ENCODE measurements at places on chromosomes 1 and 21. TPM values are rescaled to one million over a fixed set of nuclear protein-coding genes. Genes with fewer than 3 reads are reported as not detected.
A peak's percentile ranks its signal among the peaks of the same experiment; 100 is the strongest.

Gene GSTM3
- 4.3 TPM for total RNA-seq

Gene OR2L13
- not detected for total RNA-seq

Gene CD1B
- not detected for total RNA-seq

Gene NRIP1
- 9.3 TPM for total RNA-seq

Gene PCSK9
- total RNA-seq, result 33.8 TPM

Gene FCRLA
- total RNA-seq, result not detected

Gene OVAAL
- not detected for total RNA-seq

Gene SMYD2
- total RNA-seq, result 5.2 TPM

GRCh38 chr1:155015527-155016230 is 13.1 kb downstream of the ZBTB7B start:
- no peak for DNase-seq
- H3K36me3 ChIP-seq, result peaks cover 29% of the 10 kb centered on the region
- H3K4me3 ChIP-seq, result no peak overlapping the region
- peaks cover 28% of the 10 kb centered on the region for H3K4me1 ChIP-seq
- no peaks in the 10 kb centered on the region for H3K27me3 ChIP-seq

DNA sequence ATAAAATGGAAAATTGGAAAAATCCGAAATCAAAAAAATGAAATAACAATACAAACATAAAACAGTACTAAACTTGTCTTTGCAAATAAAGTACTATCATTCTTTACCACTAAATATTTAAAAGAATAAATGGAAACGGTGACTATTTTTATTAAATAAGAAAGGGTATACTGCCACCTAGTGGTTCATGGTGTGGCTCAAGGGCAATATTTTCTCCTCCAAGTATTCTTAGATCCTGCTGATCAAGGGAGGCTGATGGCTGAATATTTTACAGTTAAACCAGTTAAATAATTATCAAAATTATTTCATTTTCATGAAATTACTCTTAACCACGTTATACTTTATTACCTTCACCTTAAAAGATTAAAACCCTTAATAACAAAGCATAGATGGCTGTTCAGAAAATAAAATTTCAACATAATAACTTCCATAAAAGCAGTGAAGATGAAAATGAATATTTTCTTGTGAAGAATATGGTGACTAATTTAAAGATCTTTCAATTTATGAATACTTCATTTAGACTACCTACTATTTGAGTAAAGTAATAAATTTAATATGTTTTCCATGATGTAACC is 1793.9 kb downstream of the NCAM2 start:
- no peak for DNase-seq
- H3K4me1 ChIP-seq, result no peaks in the 10 kb centered on the region
- no peak overlapping the region for H3K27ac ChIP-seq
- H3K36me3 ChIP-seq, result no peaks in the 10 kb centered on the region
- H3K4me3 ChIP-seq, result no peak overlapping the region

DNA sequence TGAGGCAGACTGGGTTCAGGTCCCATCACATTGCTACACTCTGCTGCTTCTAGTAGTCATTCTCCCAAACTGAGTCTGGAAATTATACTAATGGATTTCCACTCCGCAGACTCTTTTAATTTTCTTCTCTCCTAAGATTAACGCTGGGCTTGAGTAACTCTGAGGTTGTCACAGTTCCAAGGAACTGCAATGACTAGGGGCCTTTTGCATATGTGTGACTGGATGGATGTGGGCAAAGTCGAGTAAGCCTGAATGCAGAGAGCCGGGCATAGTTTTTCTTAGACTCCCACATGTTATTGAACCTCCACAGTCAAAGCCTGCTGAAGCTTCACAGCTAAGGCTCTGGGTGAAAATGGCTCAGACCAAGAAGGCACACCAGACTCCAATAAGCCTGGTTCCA is 160.9 kb upstream of the PROX1 start:
- no peak for DNase-seq
- no peaks in the 10 kb centered on the region for H3K27me3 ChIP-seq
- H3K4me3 ChIP-seq, result no peak overlapping the region

DNA sequence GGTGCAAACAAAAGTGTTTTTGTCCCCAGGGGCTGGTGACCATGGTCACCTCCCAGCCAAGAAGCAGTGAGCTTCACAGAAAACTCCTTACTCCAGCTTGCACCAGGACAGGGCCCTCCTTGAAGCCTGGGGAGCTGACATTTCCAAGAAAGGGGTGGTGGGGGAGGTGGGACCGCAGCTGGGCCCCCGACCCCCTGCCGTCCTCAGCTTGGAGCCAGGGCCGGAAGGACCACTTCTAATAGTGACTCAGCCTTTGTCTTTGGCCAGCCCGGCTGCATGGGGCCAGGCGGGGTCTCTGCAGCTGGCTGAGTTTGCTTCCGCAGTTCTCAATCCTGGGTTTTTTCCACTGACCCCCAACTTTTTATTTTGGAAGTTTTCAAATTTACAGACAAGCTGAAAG is 136.5 kb upstream of the POU3F1 start:
- H3K4me1 ChIP-seq, result peaks cover 3% of the 10 kb centered on the region
- no peak overlapping the region for H3K4me3 ChIP-seq
- no peak overlapping the region for H3K27ac ChIP-seq
- no peaks in the 10 kb centered on the region for H3K27me3 ChIP-seq
- H3K36me3 ChIP-seq, result no peaks in the 10 kb centered on the region
- peak; percentile 53 for DNase-seq

GRCh38 chr1:243748706-243749283 is 101.2 kb downstream of the AKT3 start:
- no peaks in the 10 kb centered on the region for H3K36me3 ChIP-seq
- no peak overlapping the region for H3K4me3 ChIP-seq
- peaks cover 8% of the 10 kb centered on the region for H3K4me1 ChIP-seq
- no peak for DNase-seq
- no peaks in the 10 kb centered on the region for H3K27me3 ChIP-seq

GRCh38 chr1:175169286-175170018 is 23.1 kb downstream of the KIAA0040 start:
- H3K4me1 ChIP-seq, result no peaks in the 10 kb centered on the region
- H3K4me3 ChIP-seq, result no peak overlapping the region
- no peaks in the 10 kb centered on the region for H3K27me3 ChIP-seq
- no peak for DNase-seq
- no peaks in the 10 kb centered on the region for H3K36me3 ChIP-seq
- H3K27ac ChIP-seq, result no peak overlapping the region

DNA sequence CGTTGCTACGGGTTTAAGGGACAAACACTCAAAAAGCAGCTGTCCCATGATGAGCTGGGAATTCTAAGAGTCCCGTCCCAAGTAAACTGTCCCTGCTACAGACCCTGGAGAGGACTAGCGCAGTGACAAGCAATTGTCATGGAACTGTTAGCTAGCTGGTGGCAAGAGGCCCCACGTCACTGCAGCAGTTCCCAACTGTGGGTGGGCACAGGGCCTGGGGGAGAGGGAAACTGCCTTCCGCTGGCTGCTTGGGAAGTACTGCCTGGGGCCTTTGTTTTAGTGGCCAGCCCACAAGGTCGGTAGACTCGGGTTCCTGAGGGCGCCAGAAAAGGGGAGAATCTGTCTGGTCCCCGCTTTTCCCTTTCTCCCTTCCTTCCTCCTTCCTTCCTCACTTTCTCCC is 97.4 kb downstream of the LACTBL1 start:
- H3K36me3 ChIP-seq, result no peaks in the 10 kb centered on the region
- no peak overlapping the region for H3K4me3 ChIP-seq
- H3K27ac ChIP-seq, result no peak overlapping the region
- H3K4me1 ChIP-seq, result no peaks in the 10 kb centered on the region

DNA sequence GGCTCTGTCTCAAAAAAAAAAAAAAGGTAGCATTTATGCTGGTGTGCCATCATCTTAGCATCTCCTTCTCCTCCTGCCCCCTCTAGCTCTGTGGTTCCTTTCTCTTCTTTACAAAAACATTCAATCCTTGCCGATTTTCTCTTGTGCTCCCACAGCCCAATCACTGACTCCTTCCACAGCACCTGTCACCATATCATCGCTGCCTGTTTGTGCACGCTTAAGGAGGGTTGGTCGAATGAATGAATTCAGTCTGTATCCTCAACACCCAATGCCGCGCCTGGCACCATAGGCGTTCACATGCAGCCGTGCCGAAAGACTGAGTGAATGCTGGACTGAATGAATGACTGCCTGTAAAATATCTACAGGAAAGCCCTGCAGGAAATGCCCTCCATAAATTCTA is 7.9 kb downstream of the RNU5D-1 start:
- H3K27me3 ChIP-seq, result no peaks in the 10 kb centered on the region
- H3K36me3 ChIP-seq, result no peaks in the 10 kb centered on the region
- H3K4me3 ChIP-seq, result no peak overlapping the region
- peaks cover 1% of the 10 kb centered on the region for H3K4me1 ChIP-seq
- no peak overlapping the region for H3K27ac ChIP-seq
- no peak for DNase-seq

- no peaks in the 10 kb centered on the region for H3K36me3 ChIP-seq
- no peak for DNase-seq
- no peak overlapping the region for H3K4me3 ChIP-seq
- no peaks in the 10 kb centered on the region for H3K27me3 ChIP-seq
These were observed 199.0 kb downstream of the OLFM3 start for GRCh38 chr1:101797722-101798121.

DNA sequence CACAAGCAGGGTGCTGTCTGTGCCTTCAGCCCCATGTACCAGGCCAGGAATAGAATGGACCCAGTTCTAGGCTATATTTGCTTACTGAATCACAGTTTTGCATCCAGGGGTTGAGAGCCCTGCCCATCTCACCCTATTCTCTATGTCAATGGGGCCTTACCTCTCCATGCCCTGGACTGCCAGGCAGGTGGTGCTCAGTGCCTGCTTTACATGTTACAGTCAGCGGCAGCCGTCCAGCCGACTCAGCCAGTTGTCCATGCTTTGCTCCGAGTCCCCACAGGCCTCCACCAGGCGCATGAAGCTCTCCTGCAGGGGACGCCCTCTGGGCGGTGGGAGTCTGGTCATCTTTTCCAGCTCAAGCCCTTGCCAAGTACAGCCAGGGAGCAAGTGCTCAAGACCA is 12.2 kb upstream of the FAM167B start:
- DNase-seq, result no peak
- no peaks in the 10 kb centered on the region for H3K27me3 ChIP-seq
- no peak overlapping the region for H3K27ac ChIP-seq
- H3K4me1 ChIP-seq, result no peaks in the 10 kb centered on the region

DNA sequence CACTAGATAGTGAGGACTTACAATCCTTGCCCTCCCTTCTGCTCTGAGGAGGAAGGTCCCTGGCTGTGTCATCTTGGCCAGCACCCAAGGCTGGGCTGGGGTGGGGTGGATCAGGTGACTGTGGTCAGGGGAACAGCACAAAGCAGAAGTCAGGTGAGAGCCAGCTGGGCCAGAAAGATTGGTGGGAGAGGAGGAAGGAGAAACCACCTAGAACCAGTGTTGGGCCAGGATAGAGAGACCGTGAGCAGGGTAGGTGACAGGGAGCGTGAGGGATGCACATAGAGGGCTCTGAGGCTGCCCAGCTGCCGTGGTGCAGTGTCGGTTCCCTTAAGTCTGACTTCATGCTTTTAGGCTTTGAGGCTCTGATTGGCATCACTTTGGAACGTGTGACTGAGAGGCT is 22.7 kb downstream of the NCF2 start:
- no peak for DNase-seq
- no peak overlapping the region for H3K4me3 ChIP-seq
- no peak overlapping the region for H3K27ac ChIP-seq
- H3K36me3 ChIP-seq, result no peaks in the 10 kb centered on the region

DNA sequence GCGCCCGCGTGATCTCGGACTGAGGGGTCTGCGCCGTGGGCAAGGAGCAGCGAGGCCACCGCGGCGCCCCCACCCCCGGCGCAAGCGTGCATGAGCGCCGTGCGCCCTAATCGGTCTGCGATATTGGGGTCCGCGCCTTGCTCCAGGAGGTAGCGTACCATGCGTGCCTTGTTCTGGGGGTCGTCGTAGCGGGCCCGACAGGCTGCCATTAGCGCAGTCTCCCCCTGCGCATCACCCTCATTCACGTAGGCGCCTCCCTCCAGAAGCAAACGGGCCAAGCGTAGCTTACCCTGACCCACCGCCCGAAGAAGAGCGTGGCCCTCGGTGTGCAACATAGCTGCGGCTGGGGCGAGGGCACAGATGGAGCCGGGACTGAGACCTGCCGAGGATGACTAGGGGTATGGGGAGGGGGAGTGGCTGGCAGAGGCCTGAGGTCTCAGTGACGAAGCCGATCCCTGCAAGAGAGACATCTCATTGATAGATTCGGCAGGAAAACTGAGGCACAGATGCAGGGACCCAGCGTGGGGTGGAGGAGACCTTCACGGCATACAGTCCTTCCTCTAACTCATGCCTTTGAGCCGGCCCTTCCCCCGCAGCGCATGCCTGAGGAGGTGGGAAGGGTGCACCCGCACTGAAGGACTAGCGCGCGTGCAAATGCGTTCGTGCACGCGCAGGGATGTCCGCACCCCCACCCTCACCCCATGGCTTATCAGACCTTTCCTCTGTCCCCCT is 2.8 kb downstream of the ANKRD34A start:
- DNase-seq, result peak; percentile 65
- H3K4me3 ChIP-seq, result peak overlapping the region; percentile 85
- H3K36me3 ChIP-seq, result no peaks in the 10 kb centered on the region
- peaks cover 25% of the 10 kb centered on the region for H3K27me3 ChIP-seq
- no peaks in the 10 kb centered on the region for H3K4me1 ChIP-seq
- no peak overlapping the region for H3K27ac ChIP-seq

Data from H1 (cell line).